ENCODE measurements at places on chromosomes 5 and 9.

DNA sequence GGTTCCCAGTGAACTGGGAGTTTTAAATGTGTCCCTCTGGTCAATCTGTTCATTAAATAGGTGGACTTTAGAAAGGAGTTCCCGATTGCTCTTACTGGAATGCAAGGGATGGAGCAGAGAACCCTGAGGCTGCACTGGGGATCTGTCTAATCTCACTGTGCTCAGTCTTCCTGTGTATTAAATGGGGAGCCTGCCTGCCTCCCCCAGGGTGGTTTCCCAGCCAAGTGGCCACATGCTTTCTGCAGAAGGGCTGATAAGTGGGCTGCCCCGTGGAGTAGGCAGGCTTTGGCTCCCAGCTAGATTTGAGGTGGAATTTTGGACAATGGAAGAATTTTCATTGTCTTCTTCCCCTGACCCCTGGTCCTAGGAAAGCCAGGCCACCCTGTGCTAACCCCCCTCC is 14.0 kb upstream of the PHYHD1 start:
- DNase-seq: no peak

DNA sequence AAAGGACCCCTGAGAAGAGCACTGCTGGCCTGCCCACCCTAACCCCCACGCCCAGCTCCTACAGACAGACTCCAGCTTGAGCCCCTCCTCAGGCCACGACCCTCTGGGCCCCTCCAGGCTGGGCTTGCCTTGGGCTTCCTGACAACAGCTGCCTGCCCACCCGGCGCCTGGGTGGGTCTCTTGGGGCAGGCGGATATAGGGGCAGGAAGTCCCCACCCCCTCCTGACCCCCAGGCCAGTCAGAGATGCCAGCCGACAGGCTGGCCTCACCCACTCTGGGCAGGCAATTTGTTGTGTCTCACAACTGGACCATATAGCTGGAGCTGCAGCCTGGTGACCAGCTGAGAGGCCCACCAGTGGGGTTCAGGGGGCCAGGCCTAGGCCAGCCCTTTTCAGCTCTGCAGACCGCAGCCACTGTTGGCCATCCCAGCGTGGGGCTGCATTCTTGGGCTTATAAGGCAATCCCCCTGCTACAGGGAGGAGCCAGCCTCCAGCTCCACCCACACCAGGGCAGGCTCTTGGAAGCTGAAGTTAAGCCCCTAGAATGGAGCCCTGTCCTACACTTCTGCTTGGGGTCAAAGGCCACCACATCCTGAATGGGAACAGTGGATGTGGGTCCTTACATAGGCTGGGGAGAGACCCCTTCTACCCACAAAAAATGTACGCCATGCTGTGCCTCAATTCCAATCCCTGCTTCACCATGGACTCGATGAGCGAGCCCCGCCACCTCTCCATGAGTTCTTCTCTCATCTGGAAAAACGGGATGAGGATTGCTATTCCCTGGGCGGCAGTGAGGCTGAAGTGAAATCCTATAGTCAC is 2.0 kb downstream of the PDLIM7 start:
- DNase-seq: no peak

GRCh38 chr9:98610711-98611110 is 98.0 kb downstream of the GABBR2 start:
- no peak for DNase-seq

- no peak for DNase-seq
Measured at GRCh38 chr5:112097768-112098167, 321.3 kb downstream of the EPB41L4A start.

- DNase-seq: no peak
Measured at GRCh38 chr5:55702598-55703345, 9.4 kb downstream of the SLC38A9 start.

DNA sequence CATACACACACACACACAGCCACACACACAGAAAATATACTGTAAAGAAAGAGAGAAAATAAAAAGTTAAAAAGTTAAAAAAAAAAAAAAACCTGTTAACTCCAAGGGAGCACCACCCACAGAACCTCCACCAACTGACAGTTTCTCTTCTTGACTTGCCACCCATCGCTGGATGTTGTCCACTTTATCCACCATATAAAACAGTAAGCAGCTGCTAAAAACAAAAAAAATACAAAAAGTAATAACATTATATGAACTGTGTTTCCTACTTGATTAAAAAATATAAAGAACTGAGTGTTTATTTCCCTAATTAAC is 1.2 kb downstream of the PURA start:
- DNase-seq: no peak

GRCh38 chr5:58582803-58583491 is at the start of gene RAB3C:
Gene RAB3C, plus strand, starts transcription at chr5:58583075. Its CDS starts 134 bp downstream, at chr5:58583209.
- DNase-seq: peak; percentile 52

- no peak for DNase-seq
Measured at GRCh38 chr5:129098488-129099183, 4.1 kb downstream of the ISOC1 start.

GRCh38 chr9:137924761-137925369 is 47.3 kb downstream of the CACNA1B start:
- DNase-seq: no peak

- no peak for DNase-seq
Measured at GRCh38 chr5:80408484-80409366, 861 bp downstream of the ZFYVE16 start.

DNA sequence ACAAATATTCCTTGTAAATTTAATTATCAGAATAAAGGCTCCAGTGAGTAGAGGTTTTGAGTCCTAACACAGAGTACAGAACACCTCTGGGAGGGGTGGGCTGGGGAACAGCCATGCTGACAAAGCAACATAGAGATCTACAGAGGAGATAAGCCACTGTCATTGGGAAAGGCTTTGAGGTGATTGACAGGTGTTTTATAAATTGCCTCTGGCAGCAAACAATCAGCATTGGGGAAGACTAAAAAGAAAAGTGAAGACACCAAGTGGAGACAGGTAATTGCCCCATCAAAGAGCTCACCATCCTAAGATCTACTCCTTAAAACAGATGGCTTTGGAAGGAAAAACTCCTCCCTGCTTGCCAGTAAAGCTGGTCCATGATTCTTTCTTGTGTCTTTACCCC is 189.7 kb upstream of the TLE4 start:
- no peak for DNase-seq

DNA sequence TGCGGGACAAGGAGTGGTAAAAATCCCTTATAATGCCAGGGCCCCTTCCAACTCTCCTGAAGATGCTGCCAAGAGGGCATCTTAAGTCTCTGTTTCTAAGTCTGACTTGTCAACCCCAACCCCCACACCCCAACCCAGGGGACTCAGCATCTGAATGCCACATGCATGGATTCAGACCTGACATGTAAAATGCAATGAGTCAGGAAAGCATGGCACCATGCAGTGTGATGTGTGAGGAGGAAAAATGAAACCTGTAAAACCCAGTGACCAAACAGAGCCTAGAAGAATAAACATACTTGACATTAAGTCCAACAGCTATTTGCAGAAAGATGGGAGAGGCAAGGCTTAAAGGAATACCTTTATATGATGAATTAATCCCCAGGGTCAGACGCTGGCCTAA is 112.4 kb downstream of the ASTN2 start:
- DNase-seq: no peak

GRCh38 chr5:138697720-138698360 is 55.4 kb upstream of the CTNNA1 start:
- no peak for DNase-seq

- no peak for DNase-seq
Measured at GRCh38 chr9:107739601-107740082, 250.1 kb upstream of the KLF4 start.

DNA sequence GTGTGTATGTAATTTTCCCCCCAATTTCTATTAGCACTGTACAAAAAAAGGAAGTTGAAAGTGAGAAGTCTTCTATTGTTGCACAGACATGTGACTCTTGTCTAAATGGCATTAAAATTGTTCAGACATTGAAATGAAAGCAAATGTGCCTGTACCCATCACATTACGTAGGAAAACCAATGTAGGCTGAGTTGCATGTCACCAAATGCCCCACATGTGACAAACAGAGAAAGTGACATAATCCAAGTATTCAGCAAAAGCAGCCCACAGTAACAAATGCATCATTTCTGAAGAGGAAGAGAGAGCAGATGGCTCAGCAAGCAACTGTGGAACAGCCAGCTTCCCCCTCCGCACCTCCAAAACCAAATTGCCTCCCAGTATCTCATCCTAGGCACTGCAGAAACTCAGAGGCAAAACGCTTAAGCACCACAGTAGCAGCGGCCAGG is 161.5 kb upstream of the NR4A3 start:
- no peak for DNase-seq

GRCh38 chr5:36723912-36724311 is 117.5 kb downstream of the SLC1A3 start:
- DNase-seq: no peak

- no peak for DNase-seq
Measured at GRCh38 chr9:35060548-35061207, 11.7 kb downstream of the VCP start.

- DNase-seq: no peak
Measured at GRCh38 chr5:89556215-89556913, 673.4 kb upstream of the MEF2C start.

DNA sequence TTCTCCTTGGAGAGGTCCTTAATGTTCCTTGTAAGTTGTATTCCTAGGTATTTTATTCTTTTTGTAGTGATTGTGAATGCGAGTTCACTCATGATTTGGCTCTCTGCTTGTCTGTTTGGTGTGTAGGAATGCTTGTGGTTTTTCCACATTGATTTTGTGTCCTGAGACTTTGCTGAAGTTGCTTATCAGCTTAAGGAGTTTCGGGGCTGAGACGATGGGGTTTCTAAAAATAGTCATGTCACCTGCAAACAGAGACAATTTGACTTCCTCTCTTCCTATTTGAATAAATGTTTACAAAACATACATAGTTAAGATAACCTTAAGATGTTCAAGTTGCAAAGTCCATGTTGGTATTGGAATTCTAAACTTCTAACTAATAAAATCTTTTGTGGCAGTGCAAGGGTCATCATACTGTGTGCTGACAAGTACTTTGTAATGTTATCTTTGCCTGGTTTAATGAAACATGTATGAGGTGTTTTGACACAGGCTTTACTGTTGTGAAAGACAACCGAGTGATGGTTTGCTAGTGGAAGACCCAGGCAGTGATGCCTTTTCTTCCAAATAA is 286.2 kb downstream of the MRPS30 start:
- DNase-seq: no peak

DNA sequence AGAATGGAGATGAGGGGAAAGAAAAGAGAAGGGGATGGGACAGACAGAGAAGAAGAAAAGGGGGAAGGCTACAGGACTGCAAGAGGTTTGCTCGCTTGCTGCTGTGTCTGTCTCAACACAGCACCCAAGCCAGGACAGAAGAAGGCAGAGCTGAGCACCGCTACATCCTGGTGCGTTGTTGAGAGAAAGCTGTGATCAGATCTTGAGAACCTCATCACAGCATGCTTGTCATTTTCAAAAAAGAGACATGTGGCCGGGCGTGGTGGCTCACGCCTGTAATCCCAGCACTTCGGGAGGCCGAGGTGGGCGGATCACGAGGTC is 110.9 kb downstream of the NXNL2 start:
- DNase-seq: no peak

DNA sequence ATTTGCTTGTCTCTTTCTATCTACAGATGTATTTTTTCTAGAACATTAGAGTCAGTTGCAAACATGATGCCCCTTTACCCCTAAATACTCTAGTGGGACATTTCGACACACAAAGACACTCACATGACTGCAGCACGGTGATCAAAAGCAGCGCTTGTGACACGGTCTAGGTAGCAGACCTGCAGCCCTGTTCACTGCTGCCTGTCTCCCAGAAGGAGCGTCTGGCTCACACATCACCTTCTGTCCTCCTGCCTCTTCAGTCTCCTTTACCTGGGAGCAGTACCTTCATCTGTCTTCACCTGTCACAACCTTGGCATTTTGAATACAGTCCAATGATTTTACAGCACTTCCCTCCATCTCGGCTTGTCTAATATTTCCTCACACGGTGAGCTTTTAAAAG is 51.9 kb upstream of the SH3PXD2B start:
- no peak for DNase-seq

DNA sequence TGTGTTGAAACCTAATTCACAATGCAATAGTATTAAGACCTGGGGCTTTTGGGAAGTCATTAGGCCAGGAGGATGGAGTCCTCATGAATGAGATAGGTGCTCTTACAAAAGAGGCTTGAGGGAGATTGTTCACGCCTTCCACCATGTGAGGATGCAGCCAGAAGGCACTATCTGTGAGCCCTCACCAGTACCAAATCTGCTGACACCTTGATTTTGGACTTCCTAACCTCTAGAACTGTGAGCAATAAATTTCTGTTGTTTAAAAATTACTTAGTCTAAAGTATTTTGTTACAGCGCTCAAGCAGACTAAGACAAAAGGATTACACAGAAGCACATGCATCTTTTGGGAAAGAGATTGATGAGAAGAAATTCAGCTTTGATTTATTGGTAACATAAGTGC is 232.9 kb upstream of the NR4A3 start:
- no peak for DNase-seq

GRCh38 chr5:20032896-20033295 is 44.9 kb upstream of the CDH18 start:
- no peak for DNase-seq

DNA sequence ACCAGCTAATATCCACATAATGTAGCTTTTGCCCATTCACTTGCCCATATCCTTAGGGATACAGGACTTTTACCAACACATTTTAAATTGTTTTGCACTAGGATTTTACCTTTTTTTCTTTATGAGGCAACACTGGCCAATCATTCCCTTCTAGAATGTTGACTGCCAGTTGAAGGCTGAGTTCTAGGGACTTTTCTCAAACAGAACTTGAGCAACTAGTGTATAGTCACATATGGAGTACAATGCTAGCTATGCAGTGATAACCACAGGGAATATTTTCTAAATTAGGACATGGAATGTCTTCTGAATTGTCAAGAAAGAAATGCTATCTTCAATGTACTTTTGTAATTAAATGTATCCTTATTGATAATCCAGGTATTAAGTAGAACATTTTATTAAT is 133.6 kb downstream of the OXCT1 start:
- no peak for DNase-seq

DNA sequence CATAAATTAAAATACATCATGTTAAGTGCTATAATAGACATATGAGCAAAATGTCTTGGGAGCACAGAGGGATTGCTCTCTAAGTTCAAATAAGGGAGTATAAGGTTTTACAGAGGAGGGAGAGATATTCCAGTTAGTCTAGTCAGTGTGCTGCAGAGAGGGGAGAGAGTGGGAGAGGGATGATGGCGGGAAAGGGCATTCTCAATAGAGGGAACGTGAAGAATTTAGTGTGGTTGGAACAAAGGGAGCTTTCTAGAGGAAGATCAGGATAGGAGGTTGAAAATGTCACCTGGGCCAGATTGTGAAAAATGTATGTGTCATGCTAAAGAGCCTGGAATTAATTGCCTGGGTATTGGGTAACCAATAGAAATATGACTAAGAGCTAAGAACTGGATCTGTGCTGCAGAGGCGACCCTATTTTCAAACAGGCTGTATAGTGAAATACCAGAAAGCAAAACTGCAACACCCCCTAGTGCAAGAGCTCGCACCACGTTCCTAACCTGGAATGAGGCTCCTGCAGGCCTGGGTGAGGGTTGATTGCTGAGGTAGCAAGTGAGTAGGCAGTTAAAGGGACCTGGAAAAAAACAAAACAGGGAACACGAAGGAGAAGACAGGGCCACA is 791.8 kb upstream of the C9orf72 start:
- no peak for DNase-seq

All from thymus (tissue), 14 donors.